ENCODE measurements at places on chromosomes 3 and 15. TPM values are rescaled to one million over a fixed set of nuclear protein-coding genes. Genes with fewer than 3 reads are reported as not detected.

GRCh38 chr3:60313231-60313798 lies 937.9 kb downstream of the FHIT start:
- H3K36me3 ChIP-seq: no peaks in the 10 kb centered on the region
- no peak overlapping the region for H3K4me3 ChIP-seq
- no peak overlapping the region for H3K27ac ChIP-seq
- DNase-seq: no peak

DNA sequence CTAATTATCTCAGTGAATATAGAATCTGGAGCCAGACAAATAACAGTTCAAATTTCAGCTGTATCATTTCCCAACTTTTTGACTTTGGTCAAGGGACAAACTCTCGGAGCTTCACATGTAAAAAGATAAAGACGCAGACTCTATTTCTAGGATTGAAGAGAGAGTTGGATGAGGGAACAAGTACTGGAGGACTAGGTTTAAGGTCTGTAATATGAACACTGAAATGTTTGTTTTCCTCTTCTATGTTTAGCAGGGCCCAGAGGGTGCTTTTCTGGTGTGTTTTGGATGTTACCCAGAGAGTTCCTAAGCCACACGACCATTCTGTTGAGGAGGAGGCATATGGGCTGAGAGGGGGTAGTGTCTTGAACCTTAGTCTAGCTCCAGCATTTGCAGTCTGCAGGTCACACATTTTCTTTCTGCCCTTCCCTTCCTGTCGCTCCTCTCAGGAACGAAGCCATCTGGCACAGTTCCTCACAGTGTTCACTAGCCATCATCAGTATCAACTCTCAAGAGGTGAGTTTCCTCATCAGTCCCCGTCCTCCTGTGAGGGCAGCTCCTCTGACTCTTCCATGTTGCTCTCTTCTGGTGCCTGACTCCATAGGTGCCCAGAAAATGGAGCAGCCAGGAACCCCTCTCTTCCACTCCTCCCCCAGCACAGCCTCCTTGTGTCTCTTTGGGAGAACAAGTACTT lies 250.1 kb downstream of the SQOR start:
- no peak for DNase-seq
- H3K27ac ChIP-seq: no peak overlapping the region
- no peak overlapping the region for H3K4me3 ChIP-seq
- no peaks in the 10 kb centered on the region for H3K36me3 ChIP-seq
- H3K27me3 ChIP-seq: no peaks in the 10 kb centered on the region
- no peaks in the 10 kb centered on the region for H3K4me1 ChIP-seq

DNA sequence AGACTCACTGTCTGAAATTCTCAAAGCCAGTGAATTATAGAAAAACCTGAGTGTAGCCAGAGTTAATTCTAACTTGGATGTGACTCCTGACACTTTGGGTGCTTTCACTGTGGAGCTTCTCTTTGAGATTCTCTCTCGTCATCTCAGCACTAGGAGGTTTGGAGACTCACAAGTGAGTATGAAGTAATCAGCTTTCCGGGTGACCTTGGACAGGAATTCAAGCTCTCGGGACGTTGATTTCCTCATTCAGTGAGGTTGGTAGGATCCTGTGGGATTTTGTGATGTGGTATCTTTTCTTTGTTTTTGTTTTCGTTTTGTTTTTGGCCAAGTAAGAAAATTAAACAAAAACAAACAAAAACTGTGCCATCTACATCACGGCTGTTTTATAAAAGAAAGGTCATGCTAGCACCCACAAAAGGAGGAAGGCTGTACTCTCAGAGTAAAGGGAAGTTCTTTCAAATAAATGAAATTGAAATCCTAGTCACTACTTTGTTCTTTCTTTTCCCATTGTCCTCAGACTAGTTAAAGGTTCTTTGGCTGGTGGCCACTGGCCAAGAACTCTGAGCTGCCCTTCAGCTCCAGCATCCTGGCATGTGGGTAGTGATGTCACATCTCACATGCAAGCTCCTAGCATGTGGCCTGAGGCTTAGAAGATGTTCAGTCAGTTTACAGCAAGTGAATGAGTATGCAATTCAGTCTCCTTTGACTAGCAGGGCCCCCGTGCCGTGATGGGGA lies 263.3 kb upstream of the TPM1 start:
- no peaks in the 10 kb centered on the region for H3K27me3 ChIP-seq
- no peak for DNase-seq
- no peak overlapping the region for H3K27ac ChIP-seq
- H3K36me3 ChIP-seq: no peaks in the 10 kb centered on the region
- no peak overlapping the region for H3K4me3 ChIP-seq
- peaks cover 11% of the 10 kb centered on the region for H3K4me1 ChIP-seq

CCNB2 gene
- 99.2 TPM for total RNA-seq

PHC3 gene
- total RNA-seq: 54.7 TPM

NRROS gene
- total RNA-seq: 2.2 TPM

Measured in PC-9 (cell line).